Activated T-cell treated with anti-CD3 and anti-CD28 coated beads, Interleukin-2, amount 50 U/mL, for 72 hours (primary cell): ENCODE measurements at places on chromosomes 2 and 18.

DNA sequence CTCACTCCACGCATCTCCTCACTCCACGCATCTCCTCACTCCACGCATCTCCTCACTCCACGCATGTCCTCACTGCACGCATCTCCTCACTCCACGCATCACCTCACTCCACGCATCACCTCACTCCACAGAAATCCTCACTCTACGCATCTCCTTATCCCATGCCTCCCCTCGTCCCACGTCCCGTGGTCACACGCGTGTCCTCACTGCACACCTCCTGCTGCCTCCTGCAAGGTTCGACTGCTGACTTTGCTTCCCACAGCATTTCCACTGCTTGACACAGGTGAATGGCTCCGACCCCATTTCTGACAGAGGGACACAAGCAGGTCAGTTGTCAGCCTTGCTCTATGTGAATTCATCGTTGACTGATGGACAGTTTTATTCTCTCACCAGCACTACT is 103.0 kb downstream of the USP40 start:
- no peak for DNase-seq

- DNase-seq: peak; percentile 60
Measured at GRCh38 chr2:97870396-97870843, 125.3 kb downstream of the TMEM131 start.

GRCh38 chr2:205462681-205463345 is 219.5 kb upstream of the NRP2 start:
- no peak for DNase-seq

- DNase-seq: no peak
Measured at GRCh38 chr18:23115683-23116096, 19.6 kb upstream of the CABLES1 start.

DNA sequence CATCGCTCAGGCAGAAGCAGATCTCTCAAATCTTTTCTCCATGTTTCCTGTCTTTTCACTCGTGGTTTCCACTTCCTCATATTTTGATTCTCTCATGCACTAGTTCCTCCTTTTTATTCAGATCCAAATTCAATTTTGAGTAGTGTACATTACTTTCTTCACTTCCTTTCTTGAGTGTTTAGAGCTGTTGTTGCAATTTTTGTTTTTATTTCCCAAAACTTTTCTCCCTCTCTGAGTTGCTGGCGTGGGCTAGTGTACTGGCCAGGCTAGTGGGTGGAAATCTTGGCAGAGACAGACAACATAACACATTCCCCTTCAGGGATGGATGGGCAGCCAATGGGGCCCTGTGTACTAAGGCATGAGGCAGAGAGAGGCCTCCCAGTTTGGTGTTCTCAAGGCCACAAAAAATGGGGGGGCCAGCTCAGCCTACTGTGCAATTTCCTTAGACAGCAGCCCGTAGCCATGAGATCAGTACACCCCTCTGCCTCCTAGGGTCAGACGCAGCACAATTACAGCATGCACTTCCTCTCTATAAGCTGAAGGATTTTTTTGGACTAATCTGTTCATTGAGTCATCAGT is 145.1 kb upstream of the PID1 start:
- DNase-seq: no peak

DNA sequence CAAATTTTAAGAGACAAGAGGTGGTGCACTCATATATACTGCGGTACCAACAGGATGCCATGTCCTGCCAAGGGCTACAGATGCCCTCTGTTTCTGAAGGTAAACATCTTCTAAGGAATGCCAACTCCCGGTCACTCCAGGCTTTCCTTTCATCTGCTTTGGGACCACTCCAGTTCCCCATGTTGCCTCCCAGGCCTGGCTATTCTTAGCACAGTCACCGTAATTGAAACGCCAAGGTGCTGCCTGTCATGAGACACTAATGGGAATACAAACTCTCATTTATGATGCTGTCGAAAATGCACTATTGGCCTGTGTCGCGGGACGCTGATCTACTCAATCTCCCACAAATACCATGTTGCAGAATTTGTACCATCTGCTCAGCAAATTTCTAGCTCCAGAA is 79.6 kb downstream of the KLF7 start:
- DNase-seq: no peak

GRCh38 chr2:233844064-233844807 is 10.1 kb downstream of the HJURP start:
- DNase-seq: no peak

DNA sequence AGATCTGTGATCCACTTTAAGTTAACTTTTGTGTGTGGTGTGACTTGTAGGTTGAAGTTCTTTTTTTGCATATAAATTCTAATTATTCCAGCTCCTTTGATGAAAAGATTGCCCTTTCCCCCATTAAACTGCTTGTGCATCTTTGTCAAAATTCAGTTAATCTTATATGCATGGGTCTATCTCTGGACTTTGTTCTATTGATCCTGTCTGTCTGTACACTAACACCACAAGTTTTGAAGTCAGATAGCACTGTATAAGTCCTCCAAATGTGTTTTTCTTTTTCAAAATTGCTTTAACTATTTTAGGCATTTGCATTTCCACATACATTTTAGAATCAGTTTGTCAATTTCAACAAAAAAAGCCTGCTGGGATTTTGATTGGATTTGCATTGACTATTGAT is 137.6 kb downstream of the BCL11A start:
- no peak for DNase-seq

GRCh38 chr18:54948350-54948837 is 10.9 kb downstream of the CCDC68 start:
- DNase-seq: no peak

DNA sequence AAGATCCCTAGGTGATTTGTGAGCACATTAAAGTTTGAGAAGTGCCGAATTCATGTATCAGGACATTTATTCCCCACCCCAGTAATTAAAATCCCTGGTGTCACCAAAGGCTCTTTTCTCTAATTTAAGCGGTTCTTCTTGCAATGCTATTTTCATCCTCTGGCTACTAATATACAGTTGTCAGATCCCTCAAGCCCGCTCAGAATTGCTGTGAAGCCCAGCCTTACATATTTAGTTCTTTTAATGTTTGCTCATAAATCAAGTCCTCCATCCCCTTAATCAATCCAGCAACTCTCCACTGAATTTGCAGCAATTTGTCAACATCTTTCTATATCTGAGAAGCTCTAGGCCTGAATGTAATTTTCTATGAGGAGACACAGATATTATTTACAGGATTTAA is 437.9 kb downstream of the PIK3C3 start:
- DNase-seq: no peak

- DNase-seq: no peak
Measured at GRCh38 chr2:215049341-215049740, 89.1 kb downstream of the ABCA12 start.

DNA sequence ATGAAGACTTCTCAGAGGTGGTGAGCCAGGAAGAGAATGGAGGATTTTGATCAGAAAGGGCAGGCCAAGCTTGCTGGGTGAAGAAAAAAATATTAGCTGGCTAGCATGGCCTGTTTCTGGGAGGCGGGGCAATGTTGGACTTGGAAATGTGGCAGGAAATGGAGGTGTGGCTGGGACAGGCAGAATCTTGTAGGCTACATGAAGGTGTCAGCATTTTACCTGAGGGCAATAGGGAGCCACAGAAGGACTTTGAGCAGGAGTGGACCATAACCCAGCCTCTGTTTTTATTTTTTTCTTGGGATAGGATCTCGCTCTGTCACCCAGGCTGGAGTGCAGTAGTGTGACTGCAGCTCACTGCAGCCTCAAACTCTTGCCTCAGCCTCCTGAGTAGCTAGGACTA is 31.7 kb downstream of the EMX1 start:
- no peak for DNase-seq

DNA sequence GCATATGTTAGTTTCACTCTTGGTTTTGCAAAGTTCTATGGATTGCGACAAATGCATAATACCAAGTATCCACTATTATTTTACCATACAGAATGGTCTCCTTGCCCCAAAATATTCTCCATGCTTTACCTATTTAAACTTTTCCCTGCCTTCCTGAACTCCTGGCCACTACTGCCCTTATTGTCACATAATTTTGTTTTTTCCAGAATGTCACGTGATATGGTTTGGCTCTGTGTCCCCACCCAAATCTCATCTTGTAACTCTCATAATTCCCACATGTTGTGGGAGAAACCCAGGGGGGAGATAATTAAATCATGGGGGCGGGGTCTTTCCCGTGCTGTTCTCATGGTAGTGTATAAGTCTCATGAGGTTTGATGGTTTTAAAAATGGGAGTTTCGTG is 760.0 kb downstream of the METTL4 start:
- no peak for DNase-seq

- no peak for DNase-seq
Measured at GRCh38 chr2:150647943-150648342, 160.5 kb upstream of the RND3 start.

DNA sequence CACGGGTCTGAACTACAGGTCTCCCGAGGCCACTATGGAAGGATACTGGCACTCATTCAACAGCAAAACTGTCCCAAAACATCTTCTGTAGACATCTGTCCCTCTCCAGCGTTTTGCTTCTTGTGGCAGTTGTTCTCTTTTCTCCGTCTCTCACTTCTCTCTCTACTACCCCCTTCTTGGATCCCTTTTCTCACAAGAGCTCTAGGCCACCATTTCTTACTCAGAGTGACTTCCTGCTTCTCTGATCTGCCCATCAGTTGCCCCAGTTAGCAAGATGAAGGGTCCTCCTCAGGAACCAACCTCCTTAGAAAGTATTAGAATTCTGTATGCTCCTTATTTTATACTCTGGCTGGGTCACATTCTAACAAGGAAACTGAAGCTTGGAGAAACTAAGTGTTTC is 32.6 kb downstream of the BCL2 start:
- no peak for DNase-seq

GRCh38 chr2:241774419-241775222 is 2.0 kb upstream of the GAL3ST2 start:
- no peak for DNase-seq

DNA sequence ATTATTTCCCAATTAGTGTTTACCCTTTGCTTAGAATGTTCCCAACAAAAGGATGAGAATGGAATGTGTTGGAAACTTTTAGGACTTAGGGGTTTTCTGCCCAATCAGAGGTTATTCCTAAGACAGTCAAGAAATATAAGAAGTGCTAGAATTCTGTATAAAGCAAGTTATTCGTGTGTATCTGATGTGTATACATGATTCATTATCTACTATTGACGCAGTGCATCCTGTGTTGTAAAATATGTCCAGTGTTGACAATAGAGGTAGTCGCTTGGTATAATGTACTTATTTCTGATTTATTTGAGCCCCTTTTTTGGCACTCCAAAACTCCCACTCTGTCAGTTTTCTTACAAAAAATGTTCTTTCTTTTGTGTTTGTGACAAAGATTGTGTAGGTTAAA is 881 bp downstream of the PIKFYVE start:
- DNase-seq: no peak

- no peak for DNase-seq
Measured at GRCh38 chr2:226057914-226058313, 658.4 kb downstream of the NYAP2 start.

DNA sequence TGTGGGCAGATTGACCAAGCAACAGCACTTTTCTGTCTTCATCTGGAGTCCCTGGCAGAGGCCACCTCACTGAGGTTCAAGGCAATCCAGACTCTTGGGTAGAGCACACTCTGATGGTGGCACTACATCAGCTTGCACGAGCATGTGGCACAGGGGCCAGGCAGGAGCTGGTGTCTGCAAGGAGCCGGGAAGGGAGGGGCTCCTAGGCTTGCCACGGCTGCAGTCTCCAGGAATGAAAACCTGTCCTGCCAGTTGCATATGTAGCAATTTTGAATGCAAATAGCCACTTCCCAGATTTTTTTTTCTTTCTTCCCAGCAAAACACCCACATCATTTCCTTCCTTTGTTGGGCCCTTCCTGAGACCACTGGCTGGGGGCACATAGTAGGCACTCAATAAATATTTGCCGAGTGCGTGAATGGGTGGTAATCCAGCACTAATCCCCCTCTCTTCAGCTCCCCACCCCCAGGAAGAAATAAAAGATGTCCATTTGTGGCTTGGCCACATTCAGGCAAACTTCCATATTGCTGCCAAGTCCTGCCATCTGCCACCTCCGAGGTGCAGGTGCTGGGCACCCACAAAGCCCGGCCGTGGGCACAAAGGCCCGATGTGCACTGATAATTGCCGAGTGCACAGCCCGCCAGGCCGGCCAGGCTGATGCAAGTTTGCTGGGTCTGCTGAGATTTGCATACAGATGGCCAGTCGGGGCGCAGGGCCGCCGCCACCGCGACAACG is 72.4 kb downstream of the MYCN start:
- no peak for DNase-seq

GRCh38 chr18:44701227-44701626 is 20.5 kb downstream of the SETBP1 start:
- DNase-seq: no peak

DNA sequence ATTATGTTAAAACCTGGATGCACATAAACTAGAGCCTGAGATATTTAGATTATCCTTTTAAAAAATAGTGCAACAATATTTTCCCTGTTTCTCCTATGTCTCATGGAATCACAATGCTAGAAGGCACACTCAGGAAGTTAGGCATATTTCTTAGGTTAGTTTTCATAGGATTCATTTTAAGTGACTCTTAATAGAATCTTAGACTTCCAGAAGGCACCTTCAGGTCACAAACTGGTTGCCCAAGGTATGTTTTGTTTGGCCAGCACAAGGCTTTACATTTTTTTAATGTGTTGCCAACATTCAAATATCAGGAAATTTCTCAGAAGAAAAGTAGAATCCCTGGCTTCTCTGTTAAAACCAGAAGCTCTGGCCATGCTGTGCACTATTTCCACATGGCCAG is 129.3 kb downstream of the LNPK start:
- no peak for DNase-seq

DNA sequence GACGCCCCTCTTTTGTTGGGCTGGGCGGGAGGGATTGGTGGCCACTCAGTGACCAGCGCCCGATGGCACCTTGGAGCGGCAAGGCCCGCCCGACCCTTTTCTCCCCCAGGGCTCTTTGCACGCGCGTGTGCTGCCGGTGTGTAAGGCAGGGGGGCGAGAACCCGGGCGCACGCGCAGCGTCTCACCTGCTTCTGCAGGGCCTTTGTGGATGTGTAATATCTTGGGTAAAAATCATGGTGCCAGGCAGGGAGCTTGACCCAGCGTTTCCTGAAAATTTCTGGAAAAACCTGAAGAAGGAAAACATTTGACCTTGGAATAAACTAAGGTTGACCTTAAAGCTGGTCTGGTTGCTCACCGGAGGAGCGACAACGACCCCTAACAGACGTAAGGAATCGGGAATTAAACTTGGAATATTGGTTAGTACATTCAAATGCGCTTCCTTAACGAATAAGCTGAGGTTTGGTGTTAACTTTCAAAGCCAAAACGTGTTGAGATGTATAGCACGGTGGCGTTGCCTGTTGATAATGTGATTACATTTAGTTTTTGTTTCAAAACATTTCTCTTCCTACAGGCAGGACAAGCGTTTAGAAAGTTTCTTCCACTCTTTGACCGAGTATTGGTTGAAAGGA is 438 bp downstream of the HSPE1 start:
- DNase-seq: no peak
